Naive thymus-derived CD8-positive, alpha-beta T cell (primary cell): ENCODE measurements at places on chromosomes 3 and 15.
A peak's percentile ranks its signal among the peaks of the same experiment; 100 is the strongest.

- DNase-seq, result no peak
Observed at GRCh38 chr3:98180319-98180890, 13.9 kb downstream of the OR5H15 start.

DNA sequence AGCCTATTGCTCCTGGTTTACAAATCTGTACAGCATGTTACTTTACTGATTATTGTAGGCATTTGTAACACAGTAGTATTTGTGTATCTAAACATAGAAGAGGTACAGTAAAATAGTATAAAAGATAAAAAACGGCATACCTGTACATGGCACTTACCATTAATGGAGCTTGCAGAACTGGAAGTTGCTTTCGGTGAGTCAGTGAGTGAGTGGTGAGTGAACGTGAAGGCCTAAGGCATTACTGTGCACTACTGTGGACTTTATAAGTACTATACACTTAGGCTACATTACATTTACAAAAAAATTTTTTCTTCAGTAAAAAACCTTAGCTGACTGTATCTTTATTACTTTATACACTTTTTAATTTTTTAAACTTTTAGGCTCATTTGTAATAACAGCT lies 90.9 kb downstream of the RAP2B start:
- DNase-seq, result no peak

GRCh38 chr3:185732782-185733181 lies 92.1 kb downstream of the IGF2BP2 start:
- DNase-seq, result no peak

DNA sequence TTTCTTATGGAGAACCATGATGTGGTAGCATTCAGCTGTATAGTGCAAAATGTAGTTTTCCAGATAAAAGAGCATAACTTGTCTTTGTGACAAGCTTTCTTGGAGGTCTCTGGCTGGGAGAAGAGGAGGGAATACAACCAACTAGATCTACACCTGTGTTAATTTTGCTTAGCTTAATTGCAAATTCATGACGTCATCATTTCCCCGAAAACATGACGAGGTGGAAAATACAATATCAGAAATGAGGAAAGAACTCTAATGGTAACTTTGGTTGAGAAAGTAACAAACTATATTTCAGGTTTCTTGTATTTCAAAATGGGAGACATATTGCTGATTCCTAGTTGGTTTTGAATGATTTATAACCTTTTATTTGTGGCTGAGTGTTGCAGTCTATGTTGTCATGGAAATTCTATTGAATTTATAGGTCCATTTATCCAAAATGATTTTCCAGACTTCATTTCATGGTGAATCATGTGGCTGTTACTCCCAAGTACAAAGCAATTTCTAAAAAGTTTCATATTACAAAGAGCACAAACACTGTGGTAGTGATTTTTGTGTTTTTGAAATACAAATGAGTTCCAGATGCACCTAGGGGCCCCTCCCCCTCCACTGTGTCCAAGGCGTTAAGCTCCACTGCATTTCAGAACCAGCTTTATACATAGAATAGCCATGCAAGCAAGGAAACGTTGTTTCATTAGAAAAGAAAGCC lies 307.2 kb downstream of the FEZF2 start:
- no peak for DNase-seq

- no peak for DNase-seq
Observed at GRCh38 chr3:124607163-124607562, 123.1 kb upstream of the UMPS start.

- no peak for DNase-seq
Observed at GRCh38 chr3:37329465-37329864, 155.1 kb upstream of the LRRFIP2 start.

GRCh38 chr15:94105760-94106159 lies 125.6 kb upstream of the MCTP2 start:
- no peak for DNase-seq

DNA sequence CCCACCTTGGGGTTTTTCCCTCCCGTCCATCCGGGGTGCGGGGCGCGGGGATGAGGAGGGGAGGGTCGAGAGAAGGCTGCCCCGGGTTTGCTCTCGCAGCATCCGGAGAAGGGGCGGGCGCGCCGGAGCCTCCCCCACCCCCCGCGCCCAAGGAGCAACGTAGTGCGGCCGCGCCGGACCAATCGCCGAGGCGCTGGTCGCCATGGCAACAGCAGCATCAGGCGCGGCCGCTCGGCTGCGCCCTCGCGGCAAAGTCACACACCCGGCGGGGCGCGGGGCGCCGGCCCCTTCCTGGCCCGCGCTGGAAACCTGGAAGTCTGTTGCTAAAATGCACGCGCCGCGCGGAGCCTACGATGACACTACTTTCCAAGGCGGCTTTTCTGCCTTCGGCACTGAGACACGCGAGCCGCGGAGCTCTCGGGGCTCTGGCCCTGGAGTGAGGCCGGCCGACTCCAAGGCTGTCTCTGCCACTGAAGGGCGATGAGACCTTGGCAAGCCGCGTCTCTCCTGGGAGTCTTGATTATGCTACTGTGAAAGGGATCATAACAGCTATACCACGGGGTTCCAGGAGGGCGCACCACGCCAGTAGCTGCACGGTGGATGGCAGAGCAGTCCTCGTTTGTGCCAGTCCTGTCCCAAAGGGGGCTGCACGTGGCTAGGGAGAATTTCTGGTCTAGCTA lies at the start of gene IQSEC1:
Gene IQSEC1 (minus strand): TSS at position 104 of the 680 bp plus-strand sequence. CDS start 415 bp downstream, outside the sequence.
- peak; percentile 46 for DNase-seq

DNA sequence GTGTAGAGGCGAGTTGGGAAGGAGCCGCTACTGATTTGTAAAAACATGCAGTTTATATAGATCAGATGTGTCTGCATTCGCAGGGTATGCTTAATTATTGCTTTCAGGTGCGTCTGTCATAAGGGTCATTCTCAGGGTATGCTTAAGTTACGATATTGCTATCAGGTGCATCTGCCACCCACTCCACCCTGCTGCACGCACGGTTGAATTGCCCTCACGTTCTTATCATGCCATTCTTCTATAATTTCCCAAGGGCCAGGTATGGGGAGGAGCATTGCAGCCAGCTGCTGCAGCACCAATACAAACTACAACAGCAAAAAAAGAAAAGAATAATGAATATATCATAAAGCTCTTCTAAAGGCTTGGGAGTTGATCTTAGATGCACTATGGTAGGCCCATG lies 230.0 kb downstream of the KBTBD8 start:
- no peak for DNase-seq

DNA sequence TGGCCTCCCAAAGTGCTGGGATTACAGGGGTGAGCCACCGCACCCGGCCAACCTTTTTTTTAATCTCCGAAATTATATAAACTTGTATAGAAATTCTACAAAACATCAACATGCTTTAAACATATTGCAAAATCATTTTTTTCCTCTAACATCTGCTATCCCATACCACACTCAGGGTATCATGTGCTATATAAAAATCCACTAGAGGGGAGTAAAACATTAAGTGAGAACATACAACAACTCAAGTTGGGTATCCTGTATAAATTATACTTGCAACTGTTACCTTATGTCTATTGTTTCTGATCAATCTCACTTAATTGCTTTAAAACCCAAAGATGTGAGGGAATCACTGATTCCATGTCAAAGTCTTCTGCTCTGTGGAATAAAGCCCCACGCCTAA lies 71.9 kb upstream of the FBN1 start:
- DNase-seq, result no peak

GRCh38 chr3:178586076-178586475 lies 49.8 kb downstream of the KCNMB2 start:
- no peak for DNase-seq

DNA sequence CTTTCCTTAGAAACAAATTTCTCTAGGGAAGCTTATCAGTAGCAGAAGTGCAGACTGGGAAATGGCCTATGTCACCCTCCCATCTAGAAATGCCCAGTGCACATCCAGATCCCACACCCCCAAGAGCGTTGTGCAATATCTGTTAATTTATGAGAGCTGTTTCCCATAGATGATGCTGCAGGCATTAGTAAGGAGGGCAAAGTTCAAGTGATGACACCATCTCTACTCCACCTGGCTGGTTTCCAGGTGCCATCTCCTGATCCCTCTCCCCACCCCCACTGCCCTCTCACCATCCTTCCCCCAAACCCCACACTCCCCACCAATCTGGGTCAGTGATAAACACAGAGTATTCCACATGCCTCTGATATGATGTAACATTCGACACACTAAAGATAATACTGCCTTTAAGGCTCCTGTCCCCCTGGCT lies 39.4 kb downstream of the AGTR1 start:
- DNase-seq, result no peak

- DNase-seq, result no peak
Observed at GRCh38 chr3:31752305-31753049, 219.8 kb downstream of the STT3B start.

DNA sequence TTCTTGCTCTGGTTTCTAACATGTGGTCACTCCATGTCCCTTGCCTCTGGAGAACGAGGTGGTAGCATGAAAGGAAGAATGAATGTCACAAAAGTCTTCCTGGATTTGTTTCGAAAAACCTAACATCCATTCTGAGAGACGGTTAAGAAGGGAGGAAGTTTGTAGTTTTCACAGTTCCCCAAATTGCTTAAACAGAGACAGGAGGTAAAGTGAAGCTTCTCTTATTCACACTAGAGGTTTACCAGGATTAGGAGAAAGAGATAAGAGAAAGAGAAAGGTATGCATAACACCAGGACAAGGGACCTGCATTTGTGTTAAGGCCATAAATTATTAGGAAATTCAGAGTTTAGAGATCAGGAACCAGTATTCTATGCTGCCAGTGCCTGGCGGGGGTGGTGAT lies 228.1 kb downstream of the CPNE4 start:
- no peak for DNase-seq

DNA sequence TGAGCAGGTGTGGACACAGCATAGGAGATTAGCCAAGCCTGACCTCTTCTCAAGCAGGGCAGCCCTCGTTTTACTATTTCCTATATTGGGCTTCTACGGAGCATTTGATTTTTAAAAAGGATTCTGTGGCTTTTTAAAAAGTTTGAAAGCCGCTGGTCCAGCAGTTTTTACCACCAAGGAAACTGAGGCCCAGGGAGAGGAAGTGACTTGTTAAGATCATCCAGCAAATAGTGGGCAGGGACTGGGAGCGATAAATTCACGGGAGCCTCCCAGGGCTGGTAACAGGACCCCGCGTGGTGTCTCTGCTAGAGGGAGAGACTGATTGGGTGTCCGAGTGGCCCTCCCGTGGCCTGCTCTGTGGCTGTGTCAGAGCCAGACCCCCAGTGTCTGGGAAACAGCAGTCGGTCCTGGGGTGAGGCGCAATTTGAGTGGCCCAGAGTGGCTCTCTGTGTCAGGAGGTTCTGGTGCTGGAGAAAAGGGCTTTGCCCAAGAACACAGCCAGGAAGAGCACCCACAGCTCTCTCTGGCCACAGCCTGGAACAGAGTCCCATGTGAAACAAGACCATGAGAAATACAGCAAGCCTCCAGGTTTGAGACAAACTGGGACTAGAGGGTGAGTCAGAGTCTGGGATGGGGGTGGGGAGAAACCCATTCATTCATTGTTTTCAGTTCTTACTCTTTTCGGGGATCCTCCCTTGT lies 4.2 kb downstream of the FURIN start:
- no peak for DNase-seq

GRCh38 chr15:56820333-56820732 lies 87.0 kb upstream of the ZNF280D start:
- DNase-seq, result no peak

DNA sequence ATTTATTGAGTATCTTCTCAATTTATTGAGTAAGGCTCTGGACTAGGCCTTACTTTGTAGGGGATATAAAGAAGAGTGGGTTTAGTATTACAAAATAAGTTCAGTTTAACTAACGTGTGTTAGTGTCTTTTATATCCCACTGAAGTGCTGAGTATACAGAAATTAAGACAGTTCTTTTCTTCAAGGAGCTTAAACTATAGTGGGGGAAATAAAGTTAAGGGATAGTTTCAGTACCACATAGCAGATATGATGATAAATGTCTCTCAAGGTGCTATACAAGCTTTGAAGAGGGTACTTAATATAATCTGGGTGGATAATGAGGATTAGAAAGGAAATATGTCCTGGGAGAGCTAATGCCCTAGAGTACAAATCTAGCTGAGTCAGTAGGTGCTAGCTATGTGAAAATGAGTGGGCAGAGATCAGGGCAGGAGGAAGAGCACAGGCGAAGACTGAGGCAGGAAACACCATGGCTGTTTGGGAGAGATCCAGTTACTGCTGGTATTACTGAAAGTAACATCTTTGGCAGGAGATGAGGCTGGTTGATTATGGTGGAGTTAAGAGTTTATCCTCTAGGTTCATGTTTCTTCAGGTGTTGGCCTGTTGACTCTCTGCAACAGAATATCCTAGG lies 46.0 kb downstream of the TEX9 start:
- DNase-seq, result no peak

DNA sequence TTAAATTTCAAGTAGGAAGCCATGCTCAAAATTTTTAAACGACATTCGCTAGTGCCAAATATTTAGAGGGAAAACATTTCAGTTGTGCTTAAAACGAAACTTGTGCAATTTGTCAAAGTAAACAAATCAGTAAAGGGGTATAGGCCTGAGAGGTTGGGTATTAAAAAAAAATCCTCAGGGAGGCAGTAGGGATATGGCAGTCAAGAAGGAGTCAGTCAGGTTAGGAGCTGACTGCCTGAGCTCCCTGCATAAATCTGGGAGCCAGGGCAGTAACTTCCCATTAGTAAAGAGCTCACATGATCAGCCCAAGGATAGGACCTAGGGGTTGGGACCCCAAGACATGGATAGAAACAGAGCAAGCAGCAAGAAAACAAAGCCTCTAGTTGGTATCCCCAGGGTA lies 120.7 kb upstream of the STAC start:
- no peak for DNase-seq

- DNase-seq, result no peak
Observed at GRCh38 chr3:107781253-107781652, 258.5 kb downstream of the BBX start.
